ENCODE measurements at places on chromosomes 7 and 10.

DNA sequence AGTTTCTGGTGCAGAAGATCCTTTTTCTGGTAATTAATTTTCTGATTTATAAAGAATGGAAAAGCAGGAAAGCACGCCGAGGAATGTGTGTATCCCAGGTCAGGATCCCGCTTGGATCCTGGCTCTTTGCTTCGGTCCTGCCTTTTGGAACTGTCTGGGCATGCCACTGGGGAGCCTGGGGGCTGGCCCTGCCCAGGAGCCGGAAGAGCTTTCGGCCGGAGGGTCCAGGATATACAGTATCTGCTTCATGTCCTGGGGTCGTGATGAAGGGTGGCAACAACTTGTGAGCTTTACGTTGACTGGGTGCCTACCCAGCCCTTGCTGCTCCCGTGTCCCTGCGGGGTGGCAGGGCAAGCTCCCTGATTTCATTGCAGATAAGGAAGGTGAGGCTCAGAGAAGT lies 2.4 kb downstream of the SH2D4B start:
- no peak for DNase-seq

DNA sequence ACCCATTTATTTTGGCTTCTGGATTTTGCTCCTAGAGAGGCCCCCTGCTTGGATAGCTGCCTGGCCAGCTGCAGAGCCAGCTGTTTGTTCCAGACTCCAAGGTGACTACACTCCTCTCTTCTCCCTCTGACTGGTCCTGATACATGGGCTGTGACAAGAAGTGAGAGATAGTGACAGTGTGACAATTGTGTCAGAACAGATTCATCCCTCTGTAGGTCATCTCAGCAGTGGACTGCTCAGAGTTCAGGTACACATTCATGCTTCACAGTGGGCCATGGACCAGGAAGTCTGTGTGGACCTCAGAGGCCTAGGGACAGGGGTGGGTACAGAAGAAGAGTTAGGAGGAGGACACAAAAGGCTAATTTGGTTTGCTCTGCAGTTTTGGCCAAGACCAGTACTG lies 188.2 kb upstream of the MKLN1 start:
- no peak for DNase-seq

DNA sequence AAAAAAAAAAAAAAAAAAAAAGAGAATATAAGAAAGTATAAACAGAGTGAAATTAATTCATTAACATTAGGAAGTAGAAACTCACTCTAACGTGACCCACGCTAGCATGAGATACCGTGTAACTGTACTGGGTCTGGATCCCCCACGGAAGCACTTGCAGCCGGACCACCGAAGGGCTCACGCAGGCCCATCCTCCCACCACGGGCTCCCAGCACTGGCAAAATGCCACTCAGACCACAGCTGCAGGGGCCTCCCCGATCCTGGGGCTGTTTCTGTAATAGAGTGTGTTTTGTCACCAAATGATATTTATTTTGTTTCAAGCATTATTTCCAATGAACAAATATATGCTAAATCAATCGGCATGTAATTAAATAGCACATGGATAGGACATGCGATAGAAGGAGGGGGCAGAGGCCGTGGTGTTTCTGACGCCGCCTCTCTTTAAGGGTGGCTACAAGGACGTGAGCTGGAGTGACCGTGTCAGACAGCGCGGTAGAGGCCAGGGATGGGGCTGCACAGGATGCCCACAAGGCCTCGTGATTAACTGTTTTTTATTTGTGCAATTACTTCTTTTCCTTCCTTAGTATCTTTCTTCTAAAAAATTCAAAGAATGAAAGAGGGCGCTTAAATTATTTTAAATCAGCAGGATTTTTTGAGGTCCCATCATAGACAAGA lies 568.5 kb downstream of the PTPRN2 start:
- DNase-seq: no peak

GRCh38 chr7:77181015-77181595 lies 18.5 kb downstream of the FGL2 start:
- no peak for DNase-seq

- DNase-seq: no peak
Observed at GRCh38 chr7:65820287-65820950, 52.5 kb upstream of the VKORC1L1 start.

DNA sequence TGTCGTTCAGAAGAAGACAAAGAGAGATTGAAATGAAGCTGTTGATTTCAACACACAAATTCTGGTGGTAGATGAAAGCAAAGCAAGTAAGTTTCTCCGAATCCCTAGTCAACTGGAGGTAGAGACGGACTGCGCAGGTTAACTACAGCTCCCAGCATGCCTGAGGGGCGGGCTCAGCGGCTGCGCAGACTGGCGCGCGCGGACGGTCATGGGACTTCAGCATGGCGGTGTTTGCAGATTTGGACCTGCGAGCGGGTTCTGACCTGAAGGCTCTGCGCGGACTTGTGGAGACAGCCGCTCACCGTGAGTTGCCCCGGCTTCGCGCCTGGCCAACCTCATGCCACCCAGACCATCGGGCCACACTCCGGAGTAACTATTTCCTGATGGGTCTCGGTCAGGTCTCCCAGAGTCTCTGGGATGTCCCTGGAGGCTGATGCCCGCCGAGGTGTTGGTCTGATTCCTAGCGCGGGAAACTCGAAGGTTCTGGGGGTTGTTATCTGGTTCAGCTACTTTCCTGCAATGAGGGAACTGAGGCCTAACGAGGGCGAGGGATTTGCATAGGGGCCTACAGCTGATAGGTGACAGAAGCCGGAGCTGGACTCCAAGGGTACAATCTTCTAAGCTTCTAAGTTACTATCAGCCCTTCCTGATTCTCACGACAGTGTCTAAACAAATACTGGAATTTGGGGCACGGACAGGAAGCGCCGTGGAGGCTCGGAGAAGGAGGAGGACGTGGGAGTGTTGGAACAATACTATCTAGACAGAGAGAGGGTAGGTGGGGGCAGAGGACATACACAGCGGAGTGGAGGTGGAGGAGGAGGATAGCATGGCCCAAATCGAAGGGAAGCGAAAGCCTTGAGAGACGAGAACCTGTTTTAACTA lies at the start of gene RPP30:
TSS of gene RPP30 (plus strand) at position 209 of the 882 bp plus-strand sequence. CDS start at position 222, 13 bp downstream.
- DNase-seq: peak; percentile 84

DNA sequence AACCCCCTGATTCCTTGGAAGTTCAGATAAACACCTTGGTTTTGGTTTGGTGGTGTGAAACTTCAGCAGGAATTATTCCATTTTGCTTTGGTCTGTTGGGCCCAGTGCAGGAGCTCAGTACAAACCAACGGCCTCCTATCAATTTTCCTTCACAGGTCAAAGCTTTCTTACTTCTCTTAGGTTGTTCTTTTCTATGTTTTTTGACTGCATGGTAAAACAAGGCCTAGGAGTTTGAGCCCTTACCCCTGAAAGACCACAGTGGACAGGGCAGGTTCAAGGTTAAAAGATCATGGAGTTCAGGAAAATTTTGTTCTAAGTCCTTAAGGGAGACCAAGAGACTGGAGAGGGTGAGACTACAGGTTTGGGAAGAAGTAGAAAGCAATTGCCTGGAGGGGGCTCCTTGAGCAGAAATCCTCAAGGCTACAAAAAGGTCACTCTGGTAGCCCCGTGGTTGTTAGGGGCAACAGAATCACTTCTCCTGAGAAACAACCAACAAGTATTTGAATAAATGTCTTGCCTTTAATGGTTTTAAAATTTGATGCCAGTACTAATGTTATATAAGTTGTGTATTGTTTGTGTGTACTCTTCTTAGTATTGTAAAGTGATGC lies 40.9 kb upstream of the FHIP2A start:
- DNase-seq: no peak

DNA sequence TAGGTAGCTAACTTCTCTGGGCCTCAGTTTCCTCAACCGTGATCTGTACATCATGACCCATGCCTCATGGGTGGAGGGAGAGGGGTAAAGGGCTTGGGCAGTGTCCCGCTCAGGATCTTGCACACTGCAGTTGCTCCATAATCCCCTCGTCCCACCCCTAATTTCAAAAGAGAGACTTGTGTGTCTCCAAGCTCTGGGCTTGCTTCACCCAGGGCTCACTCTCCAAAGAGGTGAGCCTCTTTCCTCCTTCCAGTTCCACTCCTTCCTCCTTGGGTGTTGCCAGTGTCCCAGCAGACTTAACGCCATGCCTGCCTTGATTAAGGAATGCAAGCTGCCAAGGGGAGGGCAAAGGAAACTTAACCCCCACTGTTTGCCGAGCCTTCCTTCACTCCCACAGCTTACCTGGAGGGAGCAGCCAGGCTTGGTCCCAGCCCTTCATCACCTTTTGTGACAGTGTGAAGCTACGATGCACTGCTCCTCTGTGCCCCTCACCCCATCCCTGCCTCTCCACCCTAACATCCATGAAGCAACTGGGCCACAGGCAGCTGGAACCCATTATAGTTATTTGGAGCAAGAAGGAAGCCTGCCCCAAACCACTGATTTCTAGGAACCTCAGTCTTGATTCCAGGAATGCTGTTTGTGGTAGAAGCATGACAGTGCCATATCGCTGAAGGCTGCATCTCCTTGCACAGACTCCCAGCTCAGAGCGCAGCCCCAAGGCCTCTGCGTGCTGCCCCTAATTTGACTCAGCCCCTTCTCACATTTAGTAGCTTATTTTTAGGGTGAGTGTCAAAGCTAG lies 363.3 kb downstream of the TNS3 start:
- DNase-seq: no peak

DNA sequence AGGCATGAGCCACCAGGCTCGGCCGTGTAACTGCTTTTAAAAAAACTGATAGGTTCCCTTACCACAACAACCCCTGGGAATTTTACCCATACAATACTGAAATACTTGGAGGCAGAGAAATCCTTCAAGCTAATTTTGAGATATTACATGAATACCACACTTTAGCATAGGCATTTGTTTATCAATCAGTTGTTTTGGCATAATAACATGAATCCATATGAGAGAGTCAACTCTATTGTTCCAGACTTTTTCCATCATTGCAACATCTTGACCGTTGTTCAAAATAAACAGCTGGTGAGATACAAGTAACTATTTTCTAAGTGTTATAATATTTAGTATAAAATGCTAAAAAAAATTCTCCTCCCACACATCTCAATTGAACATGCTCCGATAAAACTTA lies 36.8 kb downstream of the LAMB4 start:
- no peak for DNase-seq

DNA sequence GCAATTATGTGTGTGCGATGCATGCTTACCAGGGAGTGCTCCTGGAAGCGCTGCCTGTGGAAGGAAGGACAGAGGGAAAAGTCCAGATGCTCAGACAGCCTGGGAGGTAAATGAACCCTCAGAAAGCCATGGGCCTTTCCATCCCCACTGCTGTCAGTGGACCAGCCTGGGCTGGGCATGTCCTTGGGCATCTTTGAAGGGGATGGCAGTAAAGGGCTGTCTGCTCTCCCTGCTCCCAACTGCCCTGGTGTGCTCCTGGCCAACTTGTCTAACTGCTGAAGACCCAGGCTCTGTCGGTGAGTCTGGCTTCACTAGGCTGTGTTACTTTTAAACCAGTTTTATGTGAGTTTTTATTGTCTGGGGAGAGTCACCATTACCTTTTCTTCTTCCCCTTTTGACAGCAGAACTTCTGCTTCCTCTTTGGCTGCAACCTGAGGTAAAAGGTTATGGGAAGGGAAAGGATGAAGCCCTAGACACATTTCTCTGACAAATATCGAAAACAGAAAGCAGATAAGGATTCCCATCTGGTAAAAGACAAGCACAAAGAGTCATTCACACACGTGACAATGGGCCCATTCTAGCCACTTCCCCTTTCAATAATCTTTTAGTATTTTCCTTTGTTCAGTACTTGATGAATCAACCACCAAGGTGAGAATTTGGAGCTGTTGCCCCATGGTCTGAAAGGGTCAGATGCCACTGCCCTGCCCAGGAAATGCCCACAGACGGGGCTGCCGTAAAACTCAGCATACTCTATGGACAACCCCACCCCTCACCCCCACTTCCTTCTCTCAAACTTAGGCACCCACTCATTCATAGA lies 27.6 kb upstream of the PIK3AP1 start:
- no peak for DNase-seq

DNA sequence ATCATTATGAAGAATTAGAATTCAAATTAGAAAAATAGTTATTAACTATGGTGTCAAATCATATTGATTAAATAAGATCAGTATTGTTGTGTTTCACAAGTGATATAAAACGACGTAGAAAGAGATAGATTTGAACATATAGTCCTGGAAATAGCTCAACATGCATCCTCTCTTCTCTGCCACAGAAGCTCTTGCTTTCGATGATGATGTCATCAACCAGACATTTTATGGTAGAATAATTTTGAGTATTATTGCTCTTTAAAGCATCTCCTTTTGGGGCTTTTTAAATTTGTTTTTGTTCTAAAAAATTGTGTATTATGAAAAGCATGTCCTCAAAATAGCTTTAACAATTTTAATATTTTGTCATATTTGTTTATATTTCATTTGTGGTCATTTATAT lies 95.0 kb downstream of the DGKB start:
- DNase-seq: no peak

DNA sequence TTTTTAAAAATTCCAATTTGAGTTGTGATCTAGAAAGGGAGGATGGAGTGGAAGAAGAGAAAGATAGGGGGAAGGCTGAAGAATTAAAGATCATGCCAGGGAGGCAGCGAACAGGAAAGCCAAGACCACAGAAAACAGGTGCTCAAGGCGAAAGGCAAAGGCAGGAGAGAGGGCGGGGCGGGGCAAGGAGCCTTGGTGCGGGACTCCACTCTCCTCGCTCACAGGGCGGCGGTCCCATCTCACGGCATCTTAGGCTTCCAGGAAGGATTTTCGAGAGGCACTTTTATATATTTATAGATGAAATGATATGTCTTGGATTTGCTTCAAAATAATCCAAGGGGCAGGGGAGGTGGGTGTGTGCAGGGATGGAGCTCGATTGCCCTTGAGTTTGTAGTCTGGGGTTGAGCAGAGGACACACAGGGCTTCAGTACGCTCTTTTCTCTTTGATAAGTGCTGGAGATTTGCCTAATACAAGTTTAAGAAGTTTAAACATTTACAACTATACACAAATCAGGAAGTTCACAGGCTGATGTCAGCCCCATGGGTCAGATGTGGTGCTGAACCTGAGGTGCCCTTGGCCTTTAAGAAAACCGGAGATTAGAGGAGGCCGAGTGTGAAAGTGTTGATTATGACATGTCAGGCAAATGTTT lies 161.1 kb downstream of the PRKAG2 start:
- no peak for DNase-seq

DNA sequence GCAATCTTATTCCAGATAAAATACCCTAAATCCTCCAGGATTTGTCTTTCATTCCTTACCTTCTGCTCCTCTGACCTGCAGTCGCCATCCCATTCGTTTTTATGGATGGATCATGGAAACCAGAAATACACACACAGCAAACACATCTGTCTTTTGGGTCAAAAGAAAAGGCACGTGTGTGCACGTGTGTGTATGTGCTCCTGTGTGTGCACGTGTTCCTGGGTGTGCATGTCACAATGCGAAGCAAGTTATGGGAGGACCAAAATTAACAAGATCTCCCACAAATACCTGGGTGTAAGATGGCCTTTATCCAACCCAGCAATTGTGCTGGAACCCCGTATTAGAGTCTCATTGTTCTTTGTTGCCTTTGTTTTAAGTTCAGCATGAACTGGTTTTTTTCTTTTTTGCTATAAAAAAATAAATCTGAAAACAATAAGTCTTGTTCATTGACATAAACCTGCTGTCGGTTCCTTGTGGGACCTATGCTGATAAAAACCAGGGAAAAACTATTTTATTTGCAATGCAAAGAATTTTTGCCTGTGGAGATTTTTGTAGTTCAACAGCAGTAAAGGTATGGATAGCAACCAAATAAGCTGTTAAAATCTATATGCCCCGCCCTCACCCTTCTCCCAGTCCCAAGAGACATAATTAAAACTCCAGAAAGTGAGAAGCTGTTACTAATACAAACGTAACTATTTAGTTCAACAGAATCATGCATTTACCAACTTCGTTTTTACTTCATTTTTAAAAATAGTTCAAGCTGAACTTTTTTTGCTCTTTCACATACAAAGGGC lies 229.6 kb downstream of the CREB5 start:
- DNase-seq: no peak

- no peak for DNase-seq
Observed at GRCh38 chr7:148672041-148672440, 26.7 kb upstream of the CUL1 start.

- no peak for DNase-seq
Observed at GRCh38 chr10:113666682-113667252, 2.9 kb upstream of the NRAP start.
